ENCODE measurements at places on chromosomes 1 and 21.

- no peak for DNase-seq
Measured at GRCh38 chr1:46522184-46522968, 29.1 kb downstream of the KNCN start.

- DNase-seq = no peak
Measured at GRCh38 chr1:192696082-192696481, 60.1 kb downstream of the RGS13 start.

DNA sequence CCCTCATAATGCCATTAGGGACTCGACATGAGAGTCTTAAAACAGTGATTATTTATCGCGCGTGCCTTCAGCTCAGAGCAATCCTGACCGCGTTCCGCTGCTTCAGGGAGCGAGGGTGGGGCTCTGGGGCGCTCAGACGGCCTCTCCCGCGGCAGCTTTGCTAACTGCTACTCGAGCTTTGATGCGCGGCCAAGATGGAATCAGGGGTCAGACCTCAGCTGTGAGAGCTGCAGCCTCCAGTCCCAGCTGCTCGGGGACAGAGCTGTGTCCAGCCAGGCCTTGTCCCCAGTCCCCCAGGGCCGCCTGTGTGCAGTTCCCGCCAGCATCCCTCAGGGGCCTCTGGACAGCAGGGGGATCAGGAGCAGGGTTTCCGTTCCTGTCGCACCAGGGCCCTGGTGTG is 104.6 kb upstream of the TTC34 start:
- no peak for DNase-seq

- no peak for DNase-seq
Measured at GRCh38 chr21:46151261-46151988, 4.0 kb downstream of the FTCD start.

DNA sequence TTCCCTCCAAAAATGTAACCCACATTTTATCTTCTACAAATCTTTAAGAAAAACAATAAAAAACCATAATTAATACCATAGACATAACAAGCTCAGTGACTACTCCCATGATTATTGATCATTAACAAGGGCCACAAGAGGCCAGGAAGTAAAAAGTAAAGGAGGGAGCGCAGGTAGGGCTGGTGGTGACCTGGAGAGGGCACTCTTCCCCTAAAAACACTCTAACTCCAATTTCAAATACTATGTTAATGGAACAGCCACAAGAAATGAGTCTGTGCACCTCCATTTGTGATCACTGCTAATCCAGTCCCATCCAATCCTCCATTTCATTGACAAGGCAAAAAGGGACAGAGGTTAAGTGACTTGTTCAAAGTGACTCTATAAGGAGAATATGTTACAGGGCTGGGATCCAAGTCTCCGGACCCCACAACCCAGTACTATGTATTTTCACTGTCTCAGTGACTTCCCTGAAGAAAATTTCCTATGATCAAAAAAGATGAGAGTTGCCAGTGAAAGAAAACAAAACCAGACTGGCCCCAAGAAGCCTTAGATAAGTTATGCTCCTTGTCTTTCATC is 41.2 kb upstream of the CFAP298 start:
- DNase-seq = no peak

- no peak for DNase-seq
Measured at GRCh38 chr1:182515556-182515955, 65.6 kb downstream of the RGSL1 start.

DNA sequence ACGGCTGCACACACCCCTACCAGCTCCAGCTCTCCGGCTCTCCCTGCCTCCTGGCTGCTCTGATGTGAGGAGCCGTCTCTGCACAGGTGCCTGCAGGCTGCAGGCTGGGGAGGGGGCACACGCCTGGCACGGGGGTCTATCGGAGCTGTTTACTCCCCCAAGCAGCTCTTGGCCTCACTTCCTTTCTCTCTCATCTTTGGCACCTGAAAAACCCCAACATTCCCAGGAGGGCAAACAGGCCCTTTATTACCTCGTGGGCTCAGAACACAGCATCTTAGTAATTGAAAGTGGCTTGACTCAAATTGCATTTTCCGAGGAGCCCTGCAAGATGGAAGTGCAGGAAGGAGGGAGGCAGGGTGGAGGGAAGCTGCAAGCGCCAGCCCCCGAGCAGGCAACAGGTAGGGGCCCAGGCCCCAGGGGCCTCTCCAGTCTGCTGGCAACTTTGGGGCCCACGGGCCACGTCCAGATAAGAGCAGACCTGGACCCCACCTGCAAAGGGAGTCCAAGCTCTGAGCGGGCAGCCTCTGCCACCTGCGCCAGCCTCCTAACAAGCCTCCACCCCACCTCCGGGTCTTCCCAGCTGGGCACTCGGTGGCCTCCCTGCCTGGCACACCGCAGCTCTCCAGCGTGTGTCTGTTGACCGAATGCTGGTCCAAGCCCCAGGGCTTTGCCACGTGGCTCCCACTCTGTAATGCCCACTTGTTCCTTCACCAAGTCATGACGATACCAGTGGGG is 263.6 kb upstream of the VAMP3 start:
- DNase-seq = no peak

DNA sequence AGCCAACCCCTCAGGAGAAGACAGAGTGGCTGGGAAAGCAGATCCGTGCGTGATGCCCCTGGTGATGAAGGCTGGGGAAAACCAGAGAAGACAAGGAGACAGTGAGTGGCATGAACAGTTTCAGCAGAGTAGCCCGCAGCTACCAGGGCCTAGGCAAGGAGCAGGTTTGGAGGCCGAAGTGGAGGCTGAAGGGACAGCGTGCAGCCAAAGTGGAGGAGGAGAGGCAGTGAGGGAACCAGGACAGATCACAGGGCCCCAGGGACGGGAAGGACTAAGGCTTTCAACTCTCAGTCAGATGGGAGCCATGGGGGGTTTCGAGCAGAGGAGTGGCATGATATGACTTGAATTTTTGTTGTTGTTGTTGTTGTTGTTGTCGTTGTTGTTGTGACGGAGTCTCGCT is 59.9 kb upstream of the SELENON start:
- DNase-seq = no peak

DNA sequence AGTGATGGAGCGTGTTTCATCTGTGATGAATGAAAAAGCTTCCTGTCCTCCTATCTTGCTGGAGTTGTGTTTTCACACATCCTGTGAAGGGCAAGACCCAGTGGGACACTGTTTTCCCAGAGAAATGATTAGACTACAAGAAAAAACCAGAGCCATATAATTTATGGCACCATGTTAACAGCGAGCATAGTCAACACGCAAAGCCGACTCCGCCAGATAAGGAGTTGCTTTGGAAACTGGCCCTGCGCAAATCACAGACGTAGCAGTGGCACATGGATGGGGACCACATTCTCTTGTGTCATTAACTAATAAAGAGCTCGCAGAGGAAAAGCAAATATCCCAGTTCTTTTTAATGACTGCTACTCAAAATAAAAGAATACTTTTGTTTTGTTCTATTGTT is 471.2 kb upstream of the RUNX1 start:
- no peak for DNase-seq
